ENCODE measurements at places on chromosomes 12 and 14.

DNA sequence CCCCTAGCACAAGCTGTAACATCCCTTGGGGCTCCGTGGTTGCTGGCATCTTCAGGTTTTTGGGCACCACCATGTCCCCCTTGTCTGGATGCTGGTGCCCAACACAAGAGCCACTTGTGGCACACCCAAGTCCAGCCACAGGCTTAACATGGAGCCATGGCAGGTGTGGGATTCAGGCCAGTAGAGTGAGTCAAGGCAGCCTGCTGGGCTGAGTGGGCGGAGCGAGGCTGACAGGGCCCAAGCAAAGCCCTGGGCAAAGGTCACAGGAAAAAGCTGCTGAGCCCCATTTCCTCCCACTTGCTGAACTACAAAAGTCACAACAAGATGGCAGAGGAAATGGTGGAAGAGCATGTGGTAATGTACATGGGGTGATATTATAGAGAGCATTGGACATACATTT lies 950.7 kb upstream of the FLRT2 start:
- DNase-seq: no peak

DNA sequence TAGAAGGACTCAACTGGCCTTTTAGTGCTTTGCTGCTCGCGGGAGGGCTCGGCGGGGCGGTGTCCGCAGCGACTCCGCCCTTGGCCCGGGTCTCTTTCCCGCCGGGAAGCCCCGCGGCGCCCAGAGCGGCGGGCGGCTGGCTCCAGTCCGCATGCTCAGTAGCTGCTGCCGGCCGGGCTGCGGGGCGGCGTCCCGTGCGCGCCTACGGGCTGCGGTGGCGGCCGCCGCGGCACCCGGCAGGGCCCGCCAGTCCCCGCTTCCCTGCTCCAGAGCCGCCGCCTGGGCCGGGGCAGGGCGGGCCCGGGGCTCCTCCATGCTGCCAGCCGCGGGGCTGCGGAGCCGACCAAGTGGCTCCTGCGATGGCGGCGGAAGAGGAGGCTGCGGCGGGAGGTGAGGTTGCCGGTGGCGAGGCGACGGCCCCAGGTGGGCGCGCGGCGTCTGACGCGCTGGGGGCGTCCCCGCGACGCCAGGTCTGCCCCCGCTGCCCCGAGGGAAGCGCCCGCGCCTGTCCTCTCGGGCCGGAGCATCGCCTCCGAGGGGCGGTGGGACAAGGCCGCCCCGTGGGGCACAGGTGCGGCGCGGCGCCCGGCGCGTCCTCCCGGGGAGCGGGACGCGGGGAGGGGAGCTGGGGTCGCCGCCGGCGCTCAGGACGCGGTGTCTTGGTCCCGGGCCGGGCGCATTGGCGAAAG lies at the start of gene BMAL2:
Gene BMAL2, plus strand, starts transcription at position 123 of the 689 bp plus-strand sequence. Its CDS starts 237 bp downstream, at position 360.
- peak; percentile 61 for DNase-seq

GRCh38 chr12:16604596-16605252 lies 1.2 kb downstream of the LMO3 start:
- DNase-seq: no peak

DNA sequence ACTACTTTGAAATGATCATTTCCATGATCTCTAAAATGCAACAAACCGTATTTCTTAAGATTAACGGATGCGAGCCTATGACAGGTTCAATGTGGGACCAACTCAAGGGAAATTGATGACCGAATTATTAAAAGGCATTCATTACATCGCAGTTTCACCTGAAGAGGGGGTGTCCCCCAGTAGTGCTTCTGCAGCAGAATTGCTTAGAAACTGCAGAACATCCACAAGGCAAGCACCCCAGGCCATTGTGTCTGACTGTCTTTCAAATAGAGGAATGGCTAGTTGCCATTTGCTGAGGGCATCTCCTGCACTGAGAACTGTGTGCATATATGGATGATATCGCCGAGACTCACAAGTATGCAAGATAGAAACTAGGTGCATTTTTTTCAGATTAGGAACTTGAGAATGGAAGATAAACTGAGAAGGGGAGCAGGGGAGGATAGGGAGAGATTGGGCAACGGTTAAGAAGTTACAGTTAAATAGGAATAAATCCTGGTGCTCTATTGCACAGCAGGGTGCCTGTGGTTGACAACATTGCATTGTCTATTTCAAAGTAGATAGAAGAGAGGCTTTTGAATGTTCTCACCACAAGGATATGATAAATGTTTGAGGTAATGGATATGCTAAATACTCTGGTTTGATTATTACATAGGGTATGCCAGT lies 234.3 kb upstream of the PLEKHG7 start:
- no peak for DNase-seq

- no peak for DNase-seq
Measured at GRCh38 chr12:55822228-55822627, 4.4 kb downstream of the ORMDL2 start.

GRCh38 chr14:37447883-37448391 lies 147.1 kb downstream of the FOXA1 start:
- DNase-seq: no peak

DNA sequence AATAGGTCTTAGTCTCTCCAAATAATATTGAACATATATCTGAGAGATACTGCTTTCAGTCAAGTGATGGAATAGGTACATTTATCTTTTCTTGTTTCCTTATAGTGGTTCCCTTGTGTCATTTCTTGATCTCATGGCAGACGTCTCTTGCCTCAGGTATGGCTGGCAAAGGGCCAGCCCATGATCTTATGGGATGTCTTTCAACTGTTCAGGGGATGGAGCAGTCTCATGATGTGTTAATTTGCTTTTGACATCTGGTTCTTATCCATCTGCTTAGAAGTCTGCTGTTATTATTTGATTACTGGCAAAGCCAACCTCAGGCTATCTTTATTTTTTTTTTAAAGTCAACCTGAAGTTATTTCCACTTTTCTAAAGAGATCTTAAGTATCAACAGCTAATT lies 262.9 kb downstream of the TMEM117 start:
- no peak for DNase-seq

DNA sequence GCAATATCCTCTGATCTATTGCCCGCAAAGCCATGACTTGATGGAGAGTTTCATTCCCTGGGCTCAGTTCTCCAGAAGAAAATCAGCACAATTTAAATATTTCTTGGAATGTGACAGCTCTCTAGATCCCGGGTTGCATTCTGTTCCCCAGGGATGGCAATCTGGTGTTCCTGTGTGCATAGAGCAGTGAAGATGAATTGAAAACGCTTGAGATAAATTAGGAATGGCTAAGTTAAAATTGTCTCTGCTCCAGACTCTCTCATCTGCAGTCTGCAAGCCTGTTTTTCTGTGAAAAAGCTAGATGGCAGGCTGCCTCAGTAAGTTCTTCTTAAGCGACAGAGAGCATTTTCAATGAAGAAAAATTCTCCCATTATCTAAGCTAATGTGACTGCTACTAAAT lies 582.5 kb upstream of the MGAT4C start:
- DNase-seq: no peak

- DNase-seq: no peak
Measured at GRCh38 chr12:108430245-108430644, 84.8 kb upstream of the FICD start.

- peak; percentile 77 for DNase-seq
Measured at GRCh38 chr12:122951979-122952892, 14.0 kb downstream of the ABCB9 start.

DNA sequence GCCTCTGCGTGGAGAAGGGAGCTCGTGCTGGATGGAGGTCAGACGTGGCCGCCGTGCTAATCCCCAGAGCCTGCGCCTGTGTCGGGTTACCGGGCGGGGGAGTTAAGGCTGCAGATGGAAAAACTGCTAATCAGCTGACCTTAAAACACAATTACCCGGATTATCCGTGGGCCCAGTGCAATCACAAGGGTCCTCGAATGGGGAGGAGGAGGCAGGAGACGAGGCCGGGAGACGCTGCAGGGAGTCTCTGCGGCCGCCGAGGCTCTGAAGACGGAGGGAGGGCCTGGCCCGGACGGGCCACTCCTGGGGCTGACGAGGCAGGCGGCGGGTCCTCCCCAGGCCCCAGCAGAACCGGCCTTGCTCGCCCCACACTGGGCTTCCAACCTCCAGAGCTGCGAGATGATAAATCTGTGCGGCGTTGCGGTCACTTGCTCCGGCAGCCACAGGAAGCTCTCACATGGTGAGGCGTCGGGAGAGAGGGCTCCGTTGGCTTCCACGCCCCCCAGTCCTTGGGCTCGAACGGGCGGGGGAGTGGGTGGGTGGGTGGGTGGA lies 32.9 kb upstream of the FBRSL1 start:
- no peak for DNase-seq

- no peak for DNase-seq
Measured at GRCh38 chr12:99600388-99600787, 47.2 kb upstream of the GARIN6 start.

GRCh38 chr14:100288382-100289185 lies 17.7 kb downstream of the SLC25A29 start:
- DNase-seq: no peak

GRCh38 chr12:112750971-112751370 lies 40.6 kb upstream of the RPH3A start:
- DNase-seq: no peak

- no peak for DNase-seq
Measured at GRCh38 chr14:100140452-100141078, 18.9 kb downstream of the DEGS2 start.

DNA sequence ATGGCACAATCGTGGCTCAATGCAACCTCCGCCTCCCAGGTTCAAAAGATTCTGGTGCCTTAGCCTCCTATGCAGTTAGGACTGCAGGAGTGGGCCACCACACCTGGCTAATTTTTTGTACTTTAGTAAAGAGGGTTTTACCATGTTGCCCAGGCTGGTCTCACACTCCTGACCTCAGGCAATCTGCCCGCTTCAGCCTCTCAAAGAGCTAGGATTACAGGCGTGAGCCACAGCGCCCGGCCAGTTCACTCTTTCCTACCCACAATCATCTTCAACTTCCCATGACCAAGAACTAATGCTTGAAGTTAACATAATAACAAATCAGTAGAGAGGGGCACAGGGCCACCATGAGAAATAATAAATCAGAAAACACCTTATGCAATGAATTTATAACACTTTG lies 82.4 kb downstream of the HECTD1 start:
- DNase-seq: no peak

DNA sequence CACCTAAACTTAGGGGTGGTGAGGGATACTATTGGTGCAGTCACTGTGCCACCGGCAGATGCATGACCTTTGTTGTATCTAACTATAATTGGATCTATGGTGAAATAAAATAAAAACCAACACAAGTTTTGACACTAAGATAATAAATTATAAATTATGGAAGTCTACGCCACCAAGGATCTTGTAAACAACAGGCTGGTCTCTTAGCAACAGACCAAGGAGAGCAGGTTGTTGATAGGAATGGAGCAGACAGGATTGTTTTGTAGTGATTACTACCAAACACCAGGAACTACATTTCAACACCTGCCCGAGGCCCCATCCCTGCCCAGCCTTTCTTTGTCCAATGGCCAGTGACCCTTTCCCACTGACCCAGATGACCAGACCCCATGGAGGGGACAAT lies 1178.0 kb downstream of the VRK1 start:
- no peak for DNase-seq

DNA sequence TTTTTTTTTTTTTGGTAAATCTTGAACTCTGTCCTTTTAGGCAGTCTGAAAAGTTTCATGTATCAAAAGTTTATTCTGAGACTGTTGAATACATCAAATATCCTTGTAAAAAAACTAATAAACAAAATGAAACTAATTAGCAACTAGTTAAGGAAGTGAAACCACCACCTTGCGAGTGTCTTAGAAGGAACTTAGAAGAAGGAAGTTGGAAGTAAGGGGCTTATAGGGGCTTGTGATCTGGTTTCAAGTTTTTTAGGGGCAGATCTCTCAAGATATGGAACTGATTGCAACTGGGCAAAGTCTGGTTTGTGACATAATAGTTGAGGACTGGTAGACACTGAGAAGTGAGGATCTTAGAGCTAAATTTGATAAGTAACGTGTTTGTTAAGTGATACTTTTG lies 748.8 kb downstream of the C12orf50 start:
- no peak for DNase-seq

DNA sequence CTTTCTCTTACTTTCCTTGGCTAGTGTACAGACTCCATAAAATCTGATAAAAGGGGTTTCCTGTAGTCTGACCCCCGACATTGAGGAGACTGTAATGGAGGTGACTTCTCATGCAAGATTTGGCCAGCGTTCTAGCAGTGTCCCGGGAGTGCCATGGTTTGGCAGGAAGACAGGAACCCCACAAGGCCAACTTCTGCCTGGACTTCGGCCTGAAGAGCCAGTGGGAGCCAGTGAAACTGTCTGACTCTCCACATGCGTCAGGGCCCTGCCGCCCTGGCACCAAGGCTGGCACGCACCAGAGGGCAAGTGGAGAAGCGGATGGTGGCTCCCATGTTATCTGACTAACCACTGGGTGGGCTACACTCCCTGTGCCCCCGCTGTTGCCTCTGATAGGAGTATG lies 70.5 kb downstream of the TMEM260 start:
- DNase-seq: no peak

DNA sequence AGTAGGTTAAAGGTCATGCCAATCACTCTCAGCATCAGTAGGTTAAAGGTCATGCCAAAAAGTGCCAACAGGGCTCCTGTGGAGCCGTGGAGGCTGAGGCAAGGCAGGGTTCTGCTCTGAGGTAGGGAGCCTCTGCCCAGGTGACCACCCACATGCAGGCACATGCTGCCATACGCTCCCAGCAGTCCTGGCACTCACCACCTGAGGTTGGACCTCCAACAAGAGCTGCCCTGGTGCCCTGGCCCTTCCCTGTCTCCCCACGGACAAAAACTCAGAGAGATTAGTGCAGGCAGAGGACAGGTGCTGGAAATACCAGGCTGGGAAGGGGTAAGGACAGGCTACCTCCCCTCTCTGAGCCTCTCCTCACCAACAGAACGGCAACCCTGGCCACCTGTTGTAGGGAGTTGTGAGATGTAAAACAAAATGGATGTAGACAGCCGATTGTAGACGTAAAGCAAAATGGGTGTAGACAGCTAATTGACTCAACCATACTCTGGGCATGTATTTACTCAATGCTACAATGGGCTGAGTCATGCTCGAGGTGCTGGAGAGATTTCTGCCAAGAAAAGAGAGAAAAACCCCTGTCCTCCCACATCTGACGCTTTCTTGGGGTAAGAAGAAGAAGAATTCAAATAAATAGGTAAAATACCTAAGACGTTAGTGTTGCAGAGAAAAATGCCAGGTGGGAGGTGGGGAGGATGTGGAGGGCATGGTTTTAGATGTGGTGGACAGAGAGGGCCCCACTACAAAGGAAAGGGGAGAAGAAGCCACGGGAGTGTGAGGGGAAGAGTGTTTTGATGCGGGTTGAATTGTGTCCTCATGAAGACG lies 32.4 kb downstream of the LTBP2 start:
- peak; percentile 33 for DNase-seq

DNA sequence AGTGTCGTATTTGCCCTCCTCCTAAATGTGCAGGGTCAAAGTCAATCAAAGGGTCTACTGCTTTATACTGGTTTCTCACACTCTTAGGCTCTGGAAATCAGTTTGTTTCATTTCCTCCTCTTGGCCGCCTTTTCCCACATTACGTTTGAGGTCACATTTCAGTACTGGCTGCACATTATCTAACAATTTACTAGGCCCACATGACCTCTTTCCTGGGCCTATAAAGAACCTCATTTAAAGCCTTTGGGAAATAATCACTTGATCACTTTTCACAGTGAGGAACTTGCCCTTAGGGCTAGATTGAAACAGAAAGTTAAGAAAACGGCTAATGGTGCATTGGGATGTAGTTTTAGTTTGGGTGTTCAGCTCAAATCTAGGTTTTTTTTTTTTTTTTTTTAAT lies 497.5 kb downstream of the RERGL start:
- no peak for DNase-seq

- DNase-seq: no peak
Measured at GRCh38 chr12:27844366-27845090, 64.5 kb upstream of the MANSC4 start.
